ENCODE measurements at places on chromosomes 7 and 10.

- DNase-seq: no peak
Observed at GRCh38 chr10:11881477-11882417, 58.6 kb downstream of the PROSER2 start.

DNA sequence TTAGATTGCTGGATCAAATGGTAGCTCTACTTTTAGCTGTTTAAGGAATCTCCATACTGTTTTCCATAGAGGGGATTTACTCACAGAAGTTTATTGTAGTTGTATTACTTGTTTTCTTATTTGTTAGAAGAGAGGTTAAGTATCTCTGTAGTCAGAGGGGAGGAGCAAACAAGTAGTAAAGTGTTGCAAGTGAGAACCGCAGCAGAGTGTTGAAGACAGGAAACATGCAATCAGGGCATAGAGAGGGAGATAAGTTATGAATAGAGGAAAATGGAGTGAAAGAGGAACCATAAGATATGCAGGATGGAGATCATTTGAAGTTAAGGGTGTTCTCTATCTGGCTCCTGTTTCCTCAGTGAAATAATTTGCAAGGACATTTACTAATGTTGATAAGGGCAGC lies 331.4 kb upstream of the TMEM229A start:
- no peak for DNase-seq

DNA sequence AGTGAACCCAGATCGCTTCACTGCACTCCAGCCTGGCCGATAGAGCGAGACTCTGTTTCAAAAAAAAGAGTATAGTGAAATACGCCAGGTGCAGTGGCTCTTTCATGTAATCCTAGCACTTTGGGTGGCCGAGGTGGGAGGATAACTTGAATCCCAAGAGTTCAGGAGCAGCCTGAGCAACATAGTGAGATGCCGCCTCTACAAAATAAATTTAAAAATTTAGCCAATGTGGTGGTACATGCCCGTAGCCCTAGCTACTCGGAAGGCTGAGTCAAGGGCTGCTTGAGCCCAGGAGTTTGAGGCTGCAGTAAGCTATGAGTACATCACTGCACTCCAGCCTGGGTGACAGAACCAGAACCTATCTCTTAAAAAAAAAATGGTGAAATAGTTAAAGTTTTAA lies 27.9 kb downstream of the TMEM60 start:
- no peak for DNase-seq

- DNase-seq: no peak
Observed at GRCh38 chr7:68840991-68841390, 757.3 kb upstream of the AUTS2 start.

GRCh38 chr7:128219636-128220035 lies 21.4 kb upstream of the LEP start:
- no peak for DNase-seq

- peak; percentile 15 for DNase-seq
Observed at GRCh38 chr7:29156907-29157452, 10.6 kb upstream of the CPVL start.

GRCh38 chr7:56062382-56062781 lies 1.7 kb upstream of the SUMF2 start:
- DNase-seq: no peak

DNA sequence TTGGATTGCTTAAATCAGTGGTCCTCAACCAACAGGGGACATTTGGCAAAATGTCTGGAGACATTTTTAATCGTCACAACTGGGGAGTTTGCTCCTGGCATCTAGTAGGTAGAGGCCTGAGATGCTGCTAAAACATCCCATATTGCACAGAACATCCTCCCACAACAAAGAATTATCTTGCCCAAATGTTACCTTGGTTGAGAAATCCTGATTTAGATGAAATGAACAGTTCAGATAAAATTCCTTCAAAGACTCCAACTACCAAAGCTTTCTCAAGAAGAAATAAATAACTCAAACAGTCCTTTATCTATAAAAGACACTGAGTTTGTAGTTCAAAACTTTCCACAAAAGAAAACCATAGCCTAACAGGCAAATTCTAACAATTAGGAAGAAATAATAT lies 160.9 kb downstream of the SNX13 start:
- DNase-seq: no peak

DNA sequence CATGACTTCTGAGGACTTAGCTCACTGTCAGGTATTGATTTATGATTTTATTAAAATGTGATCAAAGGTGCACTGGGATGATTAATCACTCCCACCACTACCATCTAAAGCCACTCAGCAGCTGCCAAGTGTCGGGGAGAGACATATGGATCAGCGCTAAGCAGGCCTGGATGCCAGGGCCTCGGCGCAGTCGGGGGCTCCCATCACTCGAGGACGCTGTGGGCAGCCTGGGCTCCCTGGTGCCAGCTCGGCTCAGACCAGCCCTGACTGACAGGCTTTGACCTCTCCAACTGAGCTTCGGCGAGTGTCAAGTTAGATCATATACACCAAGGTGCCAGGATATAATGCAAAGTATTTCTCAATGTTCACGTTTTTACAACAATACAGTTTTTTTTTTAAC lies 267.7 kb downstream of the ACTR3B start:
- DNase-seq: no peak
